ENCODE measurements at places on chromosomes 2 and 18. TPM values are rescaled to one million over a fixed set of nuclear protein-coding genes. Genes with fewer than 3 reads are reported as not detected.

The WNT6 gene
- total RNA-seq = not detected

The WDCP gene
- 26.6 TPM for total RNA-seq

The ANKRD62 gene
- not detected for total RNA-seq

The ASXL3 gene
- total RNA-seq = 0.11 TPM

The COLEC12 gene
- 0.86 TPM for total RNA-seq

The CDCA7 gene
- total RNA-seq = 72.5 TPM

The SRD5A2 gene
- not detected for total RNA-seq

The EHD3 gene
- total RNA-seq = 4.4 TPM

The FN1 gene
- 2,058 TPM for total RNA-seq

The REG1B gene
- total RNA-seq = not detected
